GM04504 (cell line): ENCODE measurements at places on chromosomes 3 and 15.

GRCh38 chr3:49671291-49672288, 2.6 kb upstream of the APEH start:
- DNase-seq: peak; percentile 28

- no peak for DNase-seq
These were observed 166.7 kb upstream of the THBS1 start for GRCh38 chr15:39414201-39414600.

DNA sequence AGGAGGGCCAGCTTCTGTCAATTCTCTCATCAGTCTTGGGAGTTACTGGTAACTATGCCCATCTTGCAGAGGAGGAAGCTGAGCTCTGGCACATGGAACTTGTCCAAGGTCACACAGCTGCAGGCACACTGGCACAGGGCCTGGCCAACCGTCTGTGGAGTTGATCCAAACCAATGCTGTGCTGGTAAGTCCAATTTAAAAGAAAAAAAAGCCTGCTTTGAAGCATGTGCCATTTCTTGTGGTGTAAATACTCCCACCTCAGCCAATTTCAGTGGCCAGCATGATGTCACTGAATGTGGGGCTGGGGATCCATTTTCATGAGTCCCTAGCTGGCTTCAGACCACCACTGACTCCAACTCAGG, 83.4 kb downstream of the CHSY1 start:
- DNase-seq: no peak

DNA sequence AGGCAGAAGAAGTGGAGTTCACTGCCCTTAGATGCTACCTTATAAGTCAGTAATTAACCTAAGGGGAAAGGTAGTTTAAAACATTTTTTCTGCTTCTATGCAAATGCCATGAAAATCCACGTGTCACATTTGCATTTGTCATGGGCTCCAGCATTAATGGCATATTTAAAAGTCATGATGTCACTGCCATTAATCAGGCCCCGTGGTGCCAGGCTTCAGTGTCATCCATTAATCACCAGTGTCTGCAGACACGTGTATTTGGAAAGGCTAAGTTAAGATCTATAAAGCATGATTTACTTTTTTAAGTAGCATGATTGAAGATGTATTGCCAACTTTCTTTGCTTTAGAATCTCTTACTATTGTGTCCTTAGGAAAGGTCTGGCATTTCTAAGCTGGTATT, 857.8 kb downstream of the TUSC7 start:
- no peak for DNase-seq

DNA sequence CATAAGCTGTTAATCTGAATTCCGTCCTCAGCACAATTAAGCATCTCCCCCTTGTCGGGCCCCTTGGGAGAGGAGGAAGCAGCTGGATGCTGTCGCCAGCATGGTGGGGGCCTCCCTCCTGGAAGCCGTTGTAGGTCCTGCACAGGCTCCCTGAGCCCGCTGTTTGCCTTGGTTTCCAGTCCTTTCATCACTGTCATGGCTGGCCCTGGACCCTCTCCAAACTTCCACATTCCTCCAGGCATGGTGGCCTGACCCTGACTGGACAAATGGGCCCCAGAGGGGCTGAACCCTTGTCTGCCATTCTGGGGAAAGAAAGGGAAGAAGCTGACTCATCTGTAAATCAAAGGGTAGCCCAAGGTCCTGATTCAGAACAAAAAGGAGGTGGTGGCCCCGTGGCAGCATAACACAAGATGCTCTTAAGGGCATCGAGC, 300.5 kb upstream of the LRRFIP2 start:
- no peak for DNase-seq

GRCh38 chr3:135271177-135272025, 476.3 kb downstream of the EPHB1 start:
- no peak for DNase-seq

DNA sequence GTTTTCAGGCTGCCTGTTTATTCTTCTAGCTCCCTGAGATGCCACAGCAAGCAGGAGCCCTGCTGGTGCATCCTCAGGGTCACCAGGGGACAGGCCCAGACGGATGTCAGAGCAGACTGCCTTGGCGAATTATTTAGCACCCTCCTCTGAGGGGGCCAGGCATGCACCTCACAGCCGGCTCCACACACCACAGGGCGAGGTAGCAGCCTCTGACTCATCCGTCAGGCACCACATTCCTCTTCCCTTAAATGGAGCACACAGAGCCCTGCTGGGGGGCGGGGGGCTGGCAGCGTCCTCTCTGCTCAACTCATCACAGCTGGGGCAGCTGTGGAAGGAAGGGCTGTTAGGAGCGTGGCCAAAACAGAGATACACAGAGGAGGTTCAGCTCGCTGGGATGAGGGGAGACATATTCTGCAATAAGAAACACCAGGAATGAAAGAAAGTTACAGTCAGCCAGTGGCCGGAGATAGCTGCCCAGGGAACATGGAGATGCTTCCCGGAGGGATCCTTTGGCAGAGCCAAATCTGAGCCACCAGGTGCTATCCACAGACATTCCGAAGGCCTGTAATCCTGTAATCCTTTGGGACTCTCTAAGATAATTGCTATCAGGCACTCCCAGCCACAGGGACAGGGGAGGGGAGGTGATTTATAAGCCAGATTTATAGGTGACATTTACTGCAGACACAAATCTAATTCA, 13.9 kb upstream of the PRICKLE2 start:
- peak; percentile 93 for DNase-seq

DNA sequence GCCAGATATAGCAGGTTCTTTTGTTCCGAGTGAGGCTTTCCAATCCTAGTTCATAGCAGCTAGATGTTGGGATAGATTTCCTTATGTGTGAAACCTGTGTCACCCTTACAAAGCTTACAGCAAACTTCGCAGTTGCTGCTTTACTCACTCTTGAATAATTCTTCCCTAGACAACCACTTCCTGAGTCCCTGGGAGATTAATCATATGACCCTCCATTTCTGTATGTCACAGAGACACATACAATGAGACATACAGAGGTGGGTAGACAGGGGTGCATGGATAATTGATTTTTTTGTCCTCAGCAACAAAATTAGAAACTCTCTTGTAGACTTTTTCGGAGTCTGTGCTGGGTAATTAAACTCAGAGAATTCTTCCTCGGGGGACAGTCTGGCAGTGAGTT, 163.2 kb downstream of the NSUN3 start:
- no peak for DNase-seq
